Stimulated activated CD8-positive, alpha-beta memory T cell treated with anti-CD3 and anti-CD28 coated beads, Interleukin-4, amount 100 ng/mL, for 24 hours (primary cell): ENCODE measurements at places on chromosomes 16 and 17.

DNA sequence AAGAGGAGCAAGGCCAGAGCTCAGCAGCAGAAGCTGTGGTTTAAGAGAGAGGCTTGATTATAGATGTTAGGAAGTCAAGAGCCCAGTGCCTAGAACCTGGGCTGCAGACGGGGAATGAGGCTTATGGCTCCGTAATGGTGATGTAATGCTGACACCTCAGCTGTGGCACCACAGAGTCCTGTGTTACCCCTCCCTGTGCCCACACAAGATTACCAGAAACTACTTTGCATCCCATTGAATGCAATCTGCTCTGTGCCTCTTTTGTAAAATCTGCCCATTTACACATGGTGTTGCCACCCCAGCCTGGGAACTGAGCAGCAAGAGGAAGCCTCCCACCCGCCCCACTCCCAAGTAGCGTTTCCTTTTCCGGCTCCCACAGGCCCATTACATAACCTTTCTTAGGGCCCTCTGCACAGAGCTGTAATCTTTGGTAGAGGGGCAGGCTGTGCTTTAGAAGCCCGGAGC, 57.0 kb downstream of the PITPNC1 start:
- DNase-seq: peak; percentile 23

- DNase-seq: no peak
Measured at GRCh38 chr17:39548494-39549225, 59.1 kb downstream of the NEUROD2 start.

GRCh38 chr17:22692066-22692805, 999.9 kb downstream of the KCNJ18 start:
- no peak for DNase-seq

DNA sequence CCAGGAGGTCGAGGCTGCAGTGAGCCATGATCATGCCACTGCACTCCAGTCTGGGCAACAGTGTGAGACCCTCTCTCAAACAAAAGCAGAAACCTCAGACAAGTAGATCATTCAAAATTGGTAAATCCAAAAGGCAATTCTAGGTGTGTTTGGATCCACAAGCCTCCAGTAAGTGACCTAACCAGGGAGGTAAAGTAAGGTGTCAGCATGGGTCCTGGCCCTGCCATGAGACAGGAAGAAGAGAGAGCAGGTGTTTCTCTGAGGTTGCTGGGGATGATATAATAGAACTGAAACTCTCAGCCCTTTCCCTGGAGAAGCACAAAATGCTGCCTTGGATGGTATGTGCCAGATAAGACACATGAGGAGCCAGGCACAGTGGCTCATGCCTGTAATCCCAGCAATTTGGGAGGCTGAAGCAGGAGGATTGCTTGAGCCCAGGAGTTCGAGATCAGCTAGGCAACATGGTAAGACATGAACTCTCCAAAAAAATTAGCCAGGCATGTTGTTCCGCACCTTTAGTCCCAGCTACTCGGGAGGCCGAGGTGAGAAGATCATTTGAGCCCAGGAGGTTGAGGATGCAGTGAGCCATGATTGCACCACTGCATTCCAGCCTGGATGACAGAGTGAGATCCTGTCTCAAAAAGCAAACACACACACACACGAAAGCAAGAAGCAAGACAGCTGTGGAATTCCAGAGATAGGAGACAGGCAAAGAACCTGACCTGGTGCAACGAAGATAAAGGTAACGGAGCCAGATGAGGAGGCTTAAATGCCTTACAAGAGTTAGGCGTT, 6.5 kb downstream of the TM4SF5 start:
- no peak for DNase-seq

- DNase-seq: no peak
Measured at GRCh38 chr17:33342025-33342424, 48.9 kb upstream of the ASIC2 start.

- no peak for DNase-seq
Measured at GRCh38 chr16:56591377-56592060, 2.2 kb downstream of the MT3 start.

- no peak for DNase-seq
Measured at GRCh38 chr16:26642047-26642664, 424.6 kb upstream of the C16orf82 start.

GRCh38 chr17:47762728-47763127, 29.7 kb downstream of the TBX21 start:
- no peak for DNase-seq

GRCh38 chr17:27577121-27577761, 53.7 kb upstream of the LGALS9 start:
- DNase-seq: no peak

GRCh38 chr17:70091005-70091568, 16.1 kb downstream of the KCNJ16 start:
- no peak for DNase-seq

DNA sequence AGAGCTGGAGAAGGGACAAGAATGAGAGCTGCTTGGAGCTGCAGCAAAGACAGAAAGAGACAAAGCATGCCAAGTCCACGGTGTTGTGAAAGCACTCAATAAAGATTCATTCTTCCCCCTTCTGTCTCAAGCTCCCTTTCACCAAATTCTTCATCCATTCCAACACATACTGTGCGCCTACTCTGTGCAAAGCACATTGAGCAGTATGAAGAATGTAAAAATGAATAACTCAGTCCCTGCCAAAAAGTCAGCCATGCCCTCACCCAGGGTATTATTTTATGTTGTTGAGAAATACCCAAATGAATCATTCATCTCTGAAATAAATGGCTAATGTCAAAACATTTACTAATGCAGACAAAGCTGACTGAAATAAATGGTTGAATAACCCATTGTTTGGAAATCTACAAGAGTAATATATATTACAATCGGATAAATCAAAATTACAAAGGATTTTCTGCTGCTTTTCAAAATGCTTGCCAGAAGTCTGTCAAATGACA, 282.9 kb upstream of the IRX5 start:
- DNase-seq: no peak

DNA sequence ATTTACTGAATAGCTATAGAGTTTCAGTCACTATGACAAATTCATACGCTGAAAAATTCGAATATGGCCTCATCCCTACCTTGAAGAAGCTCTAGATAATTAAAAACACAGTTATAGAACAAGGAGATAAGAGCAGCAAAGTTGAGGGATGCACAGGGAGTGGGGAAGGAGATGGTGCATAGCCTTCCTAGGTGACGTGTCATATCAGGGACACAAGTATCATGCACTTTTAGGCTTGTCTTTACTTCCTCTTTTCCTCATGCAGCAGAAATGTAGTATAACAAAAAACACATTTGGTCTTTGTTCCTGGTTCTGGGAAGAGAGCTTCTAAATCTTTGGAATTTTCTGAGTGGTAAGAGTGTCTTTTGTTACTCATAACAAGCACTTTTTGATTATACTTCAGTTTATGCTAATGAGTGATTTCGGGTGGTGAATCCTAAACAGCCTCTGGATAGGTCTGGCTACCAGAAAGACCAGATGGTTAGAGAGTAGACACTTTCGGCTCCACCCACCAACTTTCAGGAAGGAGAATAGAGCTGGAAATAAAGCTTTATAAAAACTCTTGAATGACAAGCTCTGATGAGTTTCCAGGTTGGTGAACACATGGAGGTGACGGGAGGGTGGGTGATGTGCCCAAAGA, 341.4 kb downstream of the UTP18 start:
- DNase-seq: no peak

- no peak for DNase-seq
Measured at GRCh38 chr17:69547947-69548346, 133.4 kb downstream of the MAP2K6 start.

- DNase-seq: no peak
Measured at GRCh38 chr16:84569382-84569987, 48.4 kb downstream of the COTL1 start.

DNA sequence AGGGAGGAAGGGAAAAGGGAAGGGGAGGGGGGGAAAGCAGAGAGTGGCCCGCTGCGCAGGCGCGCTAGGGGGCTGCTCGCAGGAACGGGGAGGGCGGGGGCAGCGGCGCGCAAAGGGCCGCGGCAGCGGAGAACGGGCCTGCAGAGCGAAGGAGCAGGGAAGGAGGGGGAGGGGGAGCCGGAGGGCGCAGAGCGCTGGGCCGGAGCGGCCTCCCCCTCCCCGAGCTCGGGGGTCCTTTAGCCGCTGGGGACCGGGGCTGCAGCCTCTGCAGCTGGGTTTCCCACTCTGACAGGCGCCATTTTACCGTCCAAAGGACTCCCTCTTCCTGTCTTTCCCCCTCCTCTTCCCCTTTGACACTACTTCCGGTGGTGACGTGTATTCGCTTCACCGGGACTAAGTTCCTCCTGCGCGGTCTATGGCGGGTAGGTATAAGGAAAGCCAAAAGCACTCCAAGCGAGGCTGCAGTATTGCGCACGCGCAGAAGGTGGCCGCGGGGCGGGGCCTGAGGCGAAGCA, at the start of gene CTDNEP1:
CTDNEP1 (minus strand) TSS at position 74 of the 515 bp plus-strand sequence. CDS start 438 bp downstream, outside the sequence.
- peak; percentile 98 for DNase-seq

GRCh38 chr17:79835470-79835899, 3.8 kb downstream of the CBX4 start:
- no peak for DNase-seq

DNA sequence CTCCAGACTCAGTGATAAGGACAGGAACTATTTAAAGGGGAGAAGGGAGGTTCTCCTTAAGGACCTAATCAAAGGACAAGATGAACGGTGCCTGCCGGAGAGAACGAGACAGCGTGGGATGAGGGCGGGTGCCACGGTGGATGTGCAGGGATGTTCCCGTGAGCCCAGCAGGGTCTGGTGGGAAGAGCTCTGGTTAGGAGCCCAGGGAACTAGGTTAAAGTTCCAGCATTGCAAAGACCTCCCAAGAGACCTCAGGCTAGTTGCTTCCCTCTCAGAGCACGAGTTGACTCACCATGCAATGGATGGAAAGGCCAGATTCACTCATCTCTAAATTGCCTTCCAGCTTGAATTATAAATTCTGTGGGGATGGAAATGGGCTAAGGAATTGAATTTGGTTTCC, 14.7 kb downstream of the CCR7 start:
- DNase-seq: no peak

DNA sequence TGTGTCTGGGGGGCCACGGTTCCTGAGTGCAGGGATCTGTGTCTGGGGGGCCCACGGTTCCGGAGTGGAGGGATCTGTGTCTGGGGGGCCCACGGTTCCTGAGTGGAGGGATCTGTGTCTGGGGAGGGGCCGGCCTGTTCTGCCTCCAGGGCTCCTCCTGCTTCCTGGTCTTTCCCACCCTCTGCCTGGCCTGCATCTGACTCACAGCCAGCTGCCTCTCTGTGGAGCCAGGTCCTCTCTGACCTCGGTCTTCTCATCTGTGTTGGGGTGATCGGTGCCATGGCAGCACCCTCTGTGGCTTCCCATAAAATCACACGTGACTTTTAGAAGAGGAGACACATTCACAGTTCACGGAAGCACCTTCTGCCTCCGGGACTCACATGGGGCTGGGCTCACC, 50.3 kb downstream of the ZFPM1 start:
- DNase-seq: no peak

GRCh38 chr16:19751478-19752385, 33.7 kb downstream of the IQCK start:
- no peak for DNase-seq

GRCh38 chr17:6498356-6498755, 54.1 kb downstream of the PIMREG start:
- DNase-seq: no peak

DNA sequence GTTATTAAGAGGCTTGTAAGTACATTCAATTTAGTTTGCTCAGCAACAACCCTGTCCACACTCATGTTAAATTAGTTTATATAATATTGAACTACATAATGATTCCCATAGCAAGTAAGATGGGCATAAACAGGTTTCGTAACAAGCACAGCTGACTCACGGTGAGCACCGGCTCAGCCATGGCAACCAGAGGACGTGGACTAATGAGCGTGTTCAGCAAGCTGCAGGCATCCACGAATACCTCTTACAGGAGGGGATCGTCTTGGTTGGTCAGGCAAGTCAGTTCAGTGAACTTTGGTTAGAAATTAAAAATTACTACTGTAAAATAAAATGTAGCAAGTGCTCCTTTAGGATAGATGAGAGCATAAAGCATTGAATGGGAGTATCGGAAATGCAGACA, 58.4 kb downstream of the ELAC2 start:
- no peak for DNase-seq

DNA sequence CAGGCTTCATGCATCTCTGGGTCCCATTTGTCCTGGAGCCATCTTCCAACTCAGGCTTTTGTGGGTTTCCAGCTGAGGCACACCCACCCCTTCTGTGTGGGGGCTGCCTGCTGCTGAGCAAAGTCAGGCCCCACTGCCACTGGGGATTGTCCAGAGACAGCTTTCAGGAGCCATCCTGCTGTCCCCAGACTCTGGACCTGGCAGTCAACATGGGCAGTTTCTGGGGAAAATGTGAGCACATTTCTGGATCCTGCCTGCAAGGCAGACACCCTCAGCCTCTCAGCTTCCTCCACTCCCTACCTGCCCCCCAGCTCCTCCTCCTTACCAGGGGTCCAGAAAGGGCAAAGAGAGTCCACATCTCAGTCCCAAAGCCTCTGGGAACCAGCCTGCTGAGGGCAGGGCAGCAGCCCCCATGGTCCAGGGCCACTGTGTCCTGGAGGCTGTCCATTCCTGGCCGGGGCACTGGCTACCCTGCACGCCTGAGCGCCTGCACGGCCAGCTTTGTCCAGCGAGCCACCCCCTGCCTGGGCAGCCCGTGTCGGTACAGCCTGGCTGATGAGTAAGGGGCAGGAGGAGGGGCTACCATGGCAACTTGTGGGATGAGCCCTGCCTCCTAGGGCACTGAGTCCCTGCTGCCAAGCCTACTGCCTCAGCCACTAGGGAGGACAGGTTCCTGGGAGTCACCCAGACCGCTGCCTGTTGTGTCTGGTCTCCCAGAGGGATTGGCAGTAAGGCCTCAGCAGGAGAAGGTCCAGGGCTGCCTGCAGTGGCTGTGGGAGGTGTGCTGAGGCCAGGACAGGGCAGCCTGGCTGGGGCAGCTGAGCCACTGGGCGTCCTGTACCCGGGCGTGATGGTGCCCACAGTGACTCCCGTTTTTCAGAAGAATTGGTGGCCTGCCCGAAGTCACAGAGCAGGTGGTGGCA, at the start of gene SLC47A2:
SLC47A2 (minus strand) TSS at position 477 of the 923 bp plus-strand sequence; CDS start at position 448, 29 bp downstream.
- DNase-seq: no peak

DNA sequence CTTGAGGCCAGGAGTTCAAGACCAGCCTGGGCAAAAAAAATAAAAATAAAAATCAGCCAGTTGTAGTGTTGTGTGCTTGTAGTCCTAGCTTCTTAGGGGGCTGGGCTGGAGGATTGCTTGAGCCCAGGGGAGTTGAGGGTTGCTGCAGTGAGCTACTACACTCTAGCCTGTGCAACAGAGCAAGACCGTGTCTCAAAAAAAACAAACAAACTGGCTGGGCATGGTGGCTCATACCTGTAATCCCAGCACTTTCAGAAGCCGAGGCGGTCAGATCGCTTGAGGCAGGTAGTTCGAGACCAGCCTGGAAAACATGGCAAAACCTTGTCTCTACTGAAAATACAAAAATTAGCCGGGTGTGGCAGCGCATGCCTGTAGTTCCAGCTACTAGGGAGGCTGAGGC, 4.9 kb upstream of the UBALD2 start:
- DNase-seq: no peak
